Lung (tissue), 17 donors: ENCODE measurements at places on chromosomes 1 and 21. TPM values are rescaled to one million over a fixed set of nuclear protein-coding genes. Genes with fewer than 3 reads are reported as not detected.
A peak's percentile ranks its signal among the peaks of the same experiment; 100 is the strongest.

- H3K4me3 ChIP-seq, result no peak overlapping the region
- H3K27me3 ChIP-seq, result no peaks in the 10 kb centered on the region
- H3K36me3 ChIP-seq, result no peaks in the 10 kb centered on the region
- no peak for DNase-seq
- no peak overlapping the region for H3K27ac ChIP-seq
- H3K4me1 ChIP-seq, result peaks cover 8% of the 10 kb centered on the region
Observed at GRCh38 chr1:11942280-11942679, 7.8 kb downstream of the PLOD1 start.

DNA sequence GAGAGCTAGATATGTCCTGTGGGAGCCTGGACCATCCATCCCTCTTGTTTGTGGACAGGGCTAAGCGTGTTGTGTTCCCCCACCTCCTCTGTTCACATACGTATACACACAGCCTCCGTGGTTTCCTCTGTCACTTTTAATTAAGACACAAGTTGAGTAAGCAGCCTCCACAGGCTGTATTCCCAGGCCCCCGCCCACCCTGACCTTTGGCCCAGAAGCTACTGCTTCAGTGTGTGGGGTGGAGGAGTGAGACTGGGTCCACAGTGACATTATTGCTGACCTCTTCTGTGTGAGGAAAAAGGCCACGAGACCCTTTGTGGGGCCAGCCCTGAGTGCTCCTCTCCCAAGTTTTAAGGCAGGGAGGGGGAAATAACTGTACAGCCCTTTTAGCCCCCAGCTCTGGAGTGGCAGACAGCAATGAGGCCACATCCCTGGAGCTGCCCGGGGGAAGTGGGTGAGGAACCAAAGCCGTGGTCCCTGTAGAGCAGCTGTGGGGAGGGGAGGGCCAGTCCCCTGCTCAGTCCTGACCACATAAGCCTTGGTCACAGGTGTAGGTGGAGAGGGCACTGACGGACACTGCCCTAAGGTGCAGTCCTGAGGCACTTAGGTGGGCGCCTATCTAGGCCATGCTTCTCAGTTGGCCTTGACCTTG, 4.4 kb downstream of the ELOVL1 start:
- H3K36me3 ChIP-seq, result peaks cover 40% of the 10 kb centered on the region
- no peak overlapping the region for H3K27ac ChIP-seq
- H3K27me3 ChIP-seq, result no peaks in the 10 kb centered on the region
- no peak for DNase-seq
- H3K4me1 ChIP-seq, result peaks cover 3% of the 10 kb centered on the region

- no peaks in the 10 kb centered on the region for H3K4me1 ChIP-seq
- H3K4me3 ChIP-seq, result no peak overlapping the region
- no peaks in the 10 kb centered on the region for H3K27me3 ChIP-seq
- no peaks in the 10 kb centered on the region for H3K36me3 ChIP-seq
- no peak for DNase-seq
Observed at GRCh38 chr1:177200290-177200689, 29.5 kb downstream of the BRINP2 start.

DNA sequence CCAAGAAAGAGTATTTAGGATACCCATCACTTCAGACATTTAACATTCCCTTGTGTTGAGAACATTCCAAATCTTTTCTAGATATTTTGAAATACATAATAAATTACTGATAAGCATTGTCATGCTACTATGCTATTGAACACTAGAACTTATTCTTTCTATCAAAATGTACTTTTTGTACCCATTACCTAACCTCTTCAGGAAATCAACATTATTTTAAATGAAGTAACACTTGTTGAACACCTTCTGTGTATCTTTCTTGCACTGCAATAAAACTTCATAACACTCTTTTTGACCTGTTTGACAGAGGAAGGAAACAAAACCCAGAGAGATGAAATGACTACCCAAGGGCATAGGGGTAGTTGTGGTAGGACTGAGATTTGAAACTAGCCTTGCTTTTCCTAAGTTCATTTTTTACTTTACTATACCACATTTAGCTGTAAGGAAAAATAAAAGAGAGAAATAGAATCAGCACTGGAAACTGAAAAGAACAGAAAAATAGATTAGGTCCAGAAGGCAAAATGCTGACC, 99.4 kb downstream of the UCHL5 start:
- no peak overlapping the region for H3K4me3 ChIP-seq
- no peaks in the 10 kb centered on the region for H3K4me1 ChIP-seq
- no peak overlapping the region for H3K27ac ChIP-seq
- no peaks in the 10 kb centered on the region for H3K36me3 ChIP-seq

DNA sequence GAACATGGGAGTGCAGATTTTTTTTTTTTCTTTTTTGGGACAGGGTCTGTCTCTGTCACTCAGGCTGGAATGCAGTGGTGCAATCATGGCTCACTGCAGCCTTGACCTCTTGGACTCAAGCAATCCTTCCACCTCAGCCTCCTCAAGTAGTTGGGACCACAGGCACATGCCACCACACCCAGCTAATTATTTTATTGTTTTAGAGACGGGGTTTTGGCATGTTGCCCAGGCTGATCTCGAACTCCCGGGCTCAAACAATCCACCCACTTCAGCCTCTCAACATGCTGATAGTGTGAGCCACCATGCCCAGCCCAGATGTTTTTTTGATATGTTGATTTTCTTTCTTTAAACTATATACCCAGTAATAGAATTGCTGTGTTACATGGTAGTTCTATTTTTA, 57.7 kb downstream of the RGSL1 start:
- no peaks in the 10 kb centered on the region for H3K36me3 ChIP-seq
- no peak for DNase-seq
- H3K4me1 ChIP-seq, result no peaks in the 10 kb centered on the region
- H3K27me3 ChIP-seq, result no peaks in the 10 kb centered on the region
- H3K27ac ChIP-seq, result no peak overlapping the region
- H3K4me3 ChIP-seq, result no peak overlapping the region

- H3K27me3 ChIP-seq, result no peaks in the 10 kb centered on the region
- no peak overlapping the region for H3K27ac ChIP-seq
- H3K4me3 ChIP-seq, result no peak overlapping the region
- DNase-seq, result peak; percentile 58
Observed at GRCh38 chr1:193763266-193763665, 576.9 kb upstream of the B3GALT2 start.

- no peak overlapping the region for H3K27ac ChIP-seq
- H3K27me3 ChIP-seq, result no peaks in the 10 kb centered on the region
- H3K4me3 ChIP-seq, result no peak overlapping the region
- DNase-seq, result peak; percentile 26
- H3K4me1 ChIP-seq, result peaks cover 16% of the 10 kb centered on the region
Observed at GRCh38 chr1:167904652-167905130, 9.2 kb downstream of the ADCY10 start.

DNA sequence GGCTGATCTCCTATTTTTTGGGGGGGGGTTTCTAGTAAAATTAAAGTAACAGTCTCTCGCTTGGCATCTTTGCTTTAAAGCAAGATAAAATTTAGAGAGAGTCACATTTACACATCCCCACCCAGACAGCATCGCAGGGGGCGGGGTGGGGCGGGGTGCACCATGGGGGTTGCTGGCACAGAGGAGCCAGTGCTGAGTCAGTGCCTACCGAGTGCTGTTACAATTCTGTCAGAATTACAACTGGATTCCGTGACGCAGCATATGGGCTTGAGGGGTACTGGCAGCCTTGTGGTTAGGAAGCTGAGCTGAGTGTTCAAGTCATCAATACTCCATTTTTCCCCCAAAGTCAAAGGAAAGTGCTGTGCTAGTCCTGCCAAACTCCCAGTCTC, 175.9 kb downstream of the PRDM16 start:
- no peak overlapping the region for H3K4me3 ChIP-seq
- H3K27me3 ChIP-seq, result peaks cover 11% of the 10 kb centered on the region
- peaks cover 8% of the 10 kb centered on the region for H3K4me1 ChIP-seq
- no peak for DNase-seq

RNU1-2 gene
- total RNA-seq, result 3,134 TPM

CFAP298 gene
- total RNA-seq, result 49.5 TPM
